ENCODE measurements at places on chromosomes 5 and 9. TPM values are rescaled to one million over a fixed set of nuclear protein-coding genes. Genes with fewer than 3 reads are reported as not detected.
A peak's percentile ranks its signal among the peaks of the same experiment; 100 is the strongest.

Gene EXOC3
- total RNA-seq, result 61.3 TPM

- H3K27ac ChIP-seq, result no peak overlapping the region
- H3K4me1 ChIP-seq, result peaks cover 3% of the 10 kb centered on the region
- H3K36me3 ChIP-seq, result no peaks in the 10 kb centered on the region
- no peak for DNase-seq
Measured at GRCh38 chr5:54894957-54895815, 90.2 kb downstream of the ESM1 start.

Gene NFIB
- total RNA-seq, result 3.7 TPM

GRCh38 chr9:20580673-20581072 lies 41.6 kb downstream of the MLLT3 start:
- H3K4me3 ChIP-seq, result no peak overlapping the region
- no peaks in the 10 kb centered on the region for H3K27me3 ChIP-seq
- H3K4me1 ChIP-seq, result no peaks in the 10 kb centered on the region
- no peak for DNase-seq
- peaks cover 19% of the 10 kb centered on the region for H3K36me3 ChIP-seq

DNA sequence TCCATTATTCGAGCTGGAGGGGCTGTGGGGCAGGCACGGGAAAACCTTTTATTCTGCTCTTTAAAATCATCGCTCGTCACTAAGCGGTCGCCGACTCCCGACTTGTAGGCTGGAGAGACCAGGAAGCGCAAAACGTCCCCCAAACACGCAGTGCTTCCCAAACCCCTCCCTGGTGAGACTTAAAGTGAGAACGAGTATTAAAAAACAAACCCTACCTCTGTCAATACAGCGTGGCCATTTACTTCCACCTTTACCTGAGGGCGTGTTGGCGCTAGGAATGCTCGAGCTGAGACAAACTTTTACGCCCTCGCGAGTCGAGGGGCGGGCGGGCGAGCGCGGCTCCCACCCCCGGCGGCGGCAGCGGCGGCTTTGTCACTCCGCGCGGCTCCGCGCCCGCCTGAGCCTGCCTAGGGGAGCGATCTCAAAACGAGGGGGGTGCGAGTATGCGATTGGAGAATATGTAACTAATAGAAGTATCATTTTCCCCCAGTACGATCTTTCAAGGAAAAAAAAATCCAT lies at the start of gene NR2F1-AS1:
NR2F1-AS1 (minus strand) TSS at position 293 of the 519 bp plus-strand sequence.
- peaks cover 4% of the 10 kb centered on the region for H3K27me3 ChIP-seq
- H3K36me3 ChIP-seq, result peaks cover 8% of the 10 kb centered on the region
- H3K27ac ChIP-seq, result peak within 1 kb of the TSS; percentile 93
- no peak within 1 kb of the TSS for H3K4me3 ChIP-seq
- no peak for DNase-seq

GRCh38 chr9:5652821-5653220 lies 23.9 kb downstream of the RIC1 start:
- H3K27ac ChIP-seq, result no peak overlapping the region
- DNase-seq, result no peak
- H3K4me3 ChIP-seq, result no peak overlapping the region
- H3K27me3 ChIP-seq, result no peaks in the 10 kb centered on the region

Gene DRD1
- total RNA-seq, result not detected

Gene IFNA1
- not detected for total RNA-seq

GRCh38 chr5:8840237-8840636 lies 705.6 kb downstream of the SEMA5A start:
- no peak for DNase-seq
- H3K4me1 ChIP-seq, result peaks cover 49% of the 10 kb centered on the region
- peak overlapping the region; percentile 63 for H3K27ac ChIP-seq

Gene SLC34A1
- total RNA-seq, result 0.16 TPM

Gene C9orf43
- total RNA-seq, result 0.77 TPM

DNA sequence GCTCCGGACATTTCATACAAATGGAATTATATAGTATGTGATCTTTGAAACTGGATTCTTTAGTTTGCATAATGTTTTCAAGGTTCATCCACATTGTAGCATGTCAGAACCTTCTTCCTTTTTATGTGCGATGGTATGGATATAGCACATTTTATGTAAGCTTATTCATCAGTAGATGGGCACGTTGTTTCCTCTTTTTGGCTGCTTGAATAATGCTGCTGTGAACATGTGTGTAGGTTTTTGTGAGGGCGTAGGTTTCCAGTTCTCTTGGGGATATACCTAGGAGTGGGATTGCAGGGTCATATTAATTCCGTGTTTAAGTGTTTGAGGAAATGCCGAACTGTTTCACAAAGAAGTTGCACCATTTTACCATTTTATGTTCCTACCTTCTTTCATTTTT lies 187.8 kb downstream of the NR3C1 start:
- H3K4me3 ChIP-seq, result no peak overlapping the region
- H3K27me3 ChIP-seq, result no peaks in the 10 kb centered on the region
- no peak for DNase-seq
- no peaks in the 10 kb centered on the region for H3K36me3 ChIP-seq

GRCh38 chr5:57559110-57559635 lies 76.6 kb upstream of the ACTBL2 start:
- no peak overlapping the region for H3K4me3 ChIP-seq
- DNase-seq, result no peak
- H3K27ac ChIP-seq, result no peak overlapping the region
- H3K4me1 ChIP-seq, result peaks cover 21% of the 10 kb centered on the region

GRCh38 chr9:10032166-10032565 lies 580.6 kb downstream of the PTPRD start:
- peaks cover 2% of the 10 kb centered on the region for H3K36me3 ChIP-seq
- no peak overlapping the region for H3K4me3 ChIP-seq
- H3K27me3 ChIP-seq, result no peaks in the 10 kb centered on the region
- H3K27ac ChIP-seq, result no peak overlapping the region
- H3K4me1 ChIP-seq, result no peaks in the 10 kb centered on the region
- no peak for DNase-seq

Gene IL11RA
- total RNA-seq, result 15.4 TPM

Gene IFNA13
- not detected for total RNA-seq

Gene INSL4
- total RNA-seq, result not detected

DNA sequence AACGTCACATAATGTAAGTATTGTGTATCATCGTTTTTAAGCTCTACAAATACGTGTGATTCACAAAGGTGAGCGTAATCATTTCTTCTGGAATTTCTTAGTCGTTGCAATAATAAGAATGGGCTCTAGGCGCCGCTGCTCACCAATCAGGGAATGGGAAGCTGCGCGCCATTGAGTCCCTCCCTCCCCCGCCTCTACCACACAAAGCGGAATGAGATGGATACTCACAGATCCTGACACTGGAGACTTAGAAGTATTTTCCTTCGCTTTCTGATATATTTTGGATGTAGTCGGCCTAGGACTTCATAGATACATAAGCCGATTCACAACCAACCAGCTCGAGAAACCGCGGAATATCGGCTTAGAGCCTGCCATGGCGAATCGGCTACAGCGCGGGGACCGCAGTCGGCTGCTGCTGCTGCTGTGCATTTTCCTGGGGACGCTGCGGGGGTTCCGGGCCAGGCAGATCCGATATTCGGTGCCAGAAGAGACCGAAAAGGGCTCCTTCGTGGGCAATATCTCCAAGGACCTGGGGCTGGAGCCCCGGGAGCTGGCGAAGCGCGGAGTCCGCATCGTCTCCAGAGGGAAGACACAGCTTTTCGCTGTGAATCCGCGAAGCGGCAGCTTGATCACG lies at the start of gene PCDHGA11:
PCDHGA11 (plus strand) TSS at position 197 of the 634 bp plus-strand sequence; CDS start at position 374, 177 bp downstream.
- no peaks in the 10 kb centered on the region for H3K4me1 ChIP-seq
- H3K27me3 ChIP-seq, result peaks cover 5% of the 10 kb centered on the region
- H3K4me3 ChIP-seq, result peak within 1 kb of the TSS; percentile 75

Gene GZMA
- total RNA-seq, result not detected

Gene ZNF462
- total RNA-seq, result 195 TPM

DNA sequence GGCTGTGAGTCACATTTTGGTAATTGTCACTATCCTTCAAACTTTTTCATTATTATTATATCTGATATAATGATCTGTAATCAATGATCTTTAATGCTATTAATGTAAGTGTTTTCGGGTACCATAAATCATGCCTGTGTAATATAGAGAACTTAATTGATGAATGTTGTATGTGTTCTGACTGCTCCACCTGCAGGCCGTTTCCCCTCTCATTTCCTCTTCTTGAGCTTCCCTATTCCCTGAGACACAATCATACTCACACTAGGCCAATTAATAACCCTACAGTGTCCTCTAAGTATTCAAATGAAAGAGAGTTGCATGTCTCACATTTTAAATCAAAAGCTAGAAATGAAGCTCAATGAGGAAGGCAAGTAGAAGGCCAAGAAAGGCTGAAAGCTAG lies 420.9 kb upstream of the SGCD start:
- no peaks in the 10 kb centered on the region for H3K36me3 ChIP-seq
- H3K4me1 ChIP-seq, result no peaks in the 10 kb centered on the region
- no peak overlapping the region for H3K4me3 ChIP-seq
- H3K27me3 ChIP-seq, result peaks cover 23% of the 10 kb centered on the region
- no peak overlapping the region for H3K27ac ChIP-seq
- no peak for DNase-seq

Gene PCDHA9
- 1.4 TPM for total RNA-seq
